ENCODE measurements at places on chromosomes 5 and 9.

GRCh38 chr9:131270171-131271015, 5.9 kb downstream of the FAM78A start:
- DNase-seq, result peak; percentile 75

DNA sequence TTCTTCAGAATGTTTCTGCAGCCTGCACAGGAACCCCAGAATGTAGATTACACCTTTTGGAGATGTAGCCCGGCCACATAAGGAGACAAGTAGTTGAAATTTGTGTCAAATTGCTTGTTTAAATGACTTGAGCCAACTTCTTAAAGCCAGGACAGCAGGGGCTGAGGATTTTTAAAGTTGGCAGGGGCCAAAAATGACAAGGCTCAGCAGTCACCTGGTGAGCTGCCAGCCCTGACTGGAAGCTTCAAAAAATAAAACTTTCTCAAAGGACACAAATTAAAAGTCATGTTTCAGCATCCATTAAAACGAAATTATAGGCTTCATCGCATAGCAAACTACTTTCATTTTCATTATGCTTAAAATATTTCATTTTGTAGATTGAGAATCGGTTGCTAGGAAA, 340.3 kb upstream of the WWC1 start:
- DNase-seq, result no peak

DNA sequence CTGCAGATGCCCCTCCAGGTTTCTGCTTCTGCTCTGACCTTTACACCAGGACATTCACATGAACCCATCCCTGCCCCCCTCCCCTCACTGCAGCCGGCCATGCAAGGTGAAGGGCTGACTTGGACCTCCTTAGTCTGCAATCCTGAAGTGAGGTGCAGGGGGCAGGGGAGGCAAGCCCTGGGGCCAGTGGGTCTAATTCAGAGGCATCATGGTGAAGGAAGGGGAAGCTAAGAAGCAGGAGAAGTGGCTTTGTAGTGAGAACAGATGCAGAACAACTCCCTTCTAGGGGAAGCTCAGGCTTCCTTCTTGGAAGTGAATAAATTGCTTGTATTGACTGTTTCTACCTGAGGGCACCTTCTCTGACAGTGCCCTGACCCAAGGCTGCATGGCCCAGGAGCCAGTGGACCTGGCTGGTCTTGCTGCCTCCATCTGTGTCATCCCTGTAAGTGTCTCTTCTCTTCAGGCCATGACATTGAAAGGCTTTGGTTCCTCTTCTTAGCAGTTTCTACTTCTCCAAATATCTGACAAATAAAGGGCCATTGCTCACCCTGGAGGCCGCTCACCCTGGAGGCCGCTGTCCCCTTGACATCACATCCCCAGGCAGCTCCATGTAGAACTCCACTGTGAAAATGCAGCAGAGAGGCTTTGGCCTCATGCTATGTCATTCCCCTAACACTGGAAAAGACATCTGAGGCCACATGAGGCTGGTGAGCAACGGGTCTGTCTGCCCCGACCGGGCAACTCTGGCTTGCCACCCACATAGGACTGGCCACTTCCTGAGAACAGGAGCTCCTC, 55.3 kb downstream of the GADD45G start:
- no peak for DNase-seq

- DNase-seq, result no peak
These were observed 164.7 kb downstream of the TUSC1 start for GRCh38 chr9:25513509-25514033.

DNA sequence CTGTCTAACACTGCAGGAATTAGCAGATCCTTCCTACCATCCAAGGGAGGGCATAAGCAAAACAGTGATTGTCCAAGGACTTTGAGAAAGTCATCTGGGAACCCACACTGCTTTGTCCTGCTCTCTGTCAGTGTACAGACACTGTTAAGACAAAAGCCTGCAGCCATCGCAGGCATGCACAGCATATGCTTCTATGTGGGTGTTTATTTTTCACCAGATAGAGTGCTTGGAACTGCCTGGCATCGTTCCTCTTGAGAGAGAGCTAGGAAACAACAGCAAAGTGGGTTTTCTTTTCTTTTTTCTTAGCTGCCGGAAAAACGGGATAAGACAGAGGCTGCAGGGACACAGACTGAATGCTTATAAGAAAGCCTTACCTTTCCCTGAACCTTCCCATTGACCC, 212.3 kb downstream of the ICE1 start:
- DNase-seq, result no peak

Data from activated T-cell treated with anti-CD3 and anti-CD28 coated beads, Interleukin-2, amount 50 U/mL, for 24 hours (primary cell).